Ovary (tissue), 10 donors: ENCODE measurements at places on chromosomes 7 and 10. TPM values are rescaled to one million over a fixed set of nuclear protein-coding genes. Genes with fewer than 3 reads are reported as not detected.

SEPTIN7 gene
- total RNA-seq: 165 TPM

DPYSL4 gene
- 3.6 TPM for total RNA-seq

RPEL1 gene
- not detected for total RNA-seq

DNA sequence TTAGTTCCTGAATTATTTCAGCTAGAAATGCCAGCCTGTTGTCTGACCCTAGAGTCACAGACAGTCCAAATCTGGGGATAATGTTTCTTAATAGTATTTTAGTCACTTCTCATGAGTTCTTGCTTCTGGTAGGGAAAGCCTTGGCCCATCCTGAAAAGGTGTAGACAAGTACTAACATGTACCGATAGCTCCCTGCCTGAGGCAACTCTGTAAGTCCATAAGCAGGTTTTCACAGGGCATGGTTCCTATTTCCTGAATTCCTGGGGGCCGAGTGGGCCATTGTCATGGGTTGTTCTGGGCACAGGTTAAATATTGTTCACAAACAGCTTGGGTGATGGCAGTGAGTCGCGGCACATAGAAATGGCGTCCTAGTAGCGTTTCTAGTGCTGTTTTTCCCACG, 3.1 kb upstream of the ZNF117 start:
- DNase-seq: no peak
- no peaks in the 10 kb centered on the region for H3K36me3 ChIP-seq
- no peaks in the 10 kb centered on the region for H3K27me3 ChIP-seq
- no peak overlapping the region for H3K4me3 ChIP-seq

- no peaks in the 10 kb centered on the region for H3K36me3 ChIP-seq
- no peaks in the 10 kb centered on the region for H3K27me3 ChIP-seq
- H3K4me1 ChIP-seq: peaks cover 7% of the 10 kb centered on the region
- H3K4me3 ChIP-seq: no peak overlapping the region
- no peak overlapping the region for H3K27ac ChIP-seq
Measured at GRCh38 chr10:18194634-18195033, 54.4 kb downstream of the CACNB2 start.
